Osteoblast (primary cell): ENCODE measurements at places on chromosomes 13 and 19.

DNA sequence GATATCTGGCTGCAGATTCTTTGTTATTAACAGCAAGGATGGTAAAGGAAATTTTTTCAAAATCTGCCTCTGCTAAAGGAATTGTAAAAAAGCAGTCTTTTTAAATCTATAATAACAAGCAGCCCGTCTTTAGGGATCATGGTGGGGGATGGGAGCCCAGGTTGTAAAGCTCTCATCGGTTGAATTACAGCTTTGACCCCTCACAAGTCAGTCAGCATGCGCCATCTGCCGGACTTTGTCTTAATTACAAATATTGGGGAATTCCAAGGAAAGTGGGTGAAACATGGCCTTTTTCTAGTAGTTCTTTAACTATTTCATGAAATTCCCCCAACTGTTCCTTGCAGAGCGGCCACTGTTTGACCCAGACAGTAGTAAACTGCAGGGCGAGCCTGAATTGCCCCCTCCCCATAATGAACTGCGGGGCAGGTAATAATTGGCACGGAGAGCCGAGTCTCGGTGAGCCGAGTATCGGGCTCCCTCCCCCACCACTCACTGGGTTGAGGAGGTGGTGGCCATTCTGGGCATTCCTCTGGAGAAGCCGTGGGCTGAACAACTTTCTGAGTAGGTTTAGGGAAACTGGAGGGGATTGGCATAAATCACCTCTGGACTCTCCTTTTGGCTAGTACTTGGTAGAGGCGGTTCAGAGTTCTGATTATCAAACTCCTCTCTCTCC is 11.6 kb downstream of the ZNF578 start:
- H3K36me3 ChIP-seq, result no peaks in the 10 kb centered on the region
- DNase-seq, result no peak
- no peaks in the 10 kb centered on the region for H3K27me3 ChIP-seq

DNA sequence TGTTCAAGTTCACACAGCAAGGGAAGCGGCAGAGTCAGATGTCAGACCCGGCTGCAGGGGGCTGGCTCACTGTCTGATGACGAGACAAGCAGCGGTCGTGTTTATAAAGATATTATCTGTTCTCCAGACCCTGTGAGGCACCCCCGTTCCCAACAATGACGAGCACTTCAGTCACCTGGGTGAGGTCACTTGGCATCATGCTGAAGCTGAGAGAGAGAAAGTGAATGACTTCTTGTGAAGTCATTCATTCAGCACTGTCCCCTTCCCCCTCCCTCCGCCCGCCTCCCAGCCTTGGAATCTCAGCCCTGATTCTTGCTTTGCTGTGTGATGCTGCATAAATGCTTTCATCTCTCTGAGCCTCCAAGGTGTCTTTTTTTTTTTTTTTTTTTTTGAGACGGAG is 4.9 kb upstream of the LYPD3 start:
- H3K4me1 ChIP-seq, result peaks cover 21% of the 10 kb centered on the region
- H3K27me3 ChIP-seq, result no peaks in the 10 kb centered on the region
- no peaks in the 10 kb centered on the region for H3K36me3 ChIP-seq
- H3K4me3 ChIP-seq, result no peak overlapping the region
- H3K27ac ChIP-seq, result no peak overlapping the region

GRCh38 chr13:31827707-31828106 is 88.4 kb downstream of the RXFP2 start:
- no peak overlapping the region for H3K27ac ChIP-seq
- H3K27me3 ChIP-seq, result no peaks in the 10 kb centered on the region
- H3K4me3 ChIP-seq, result no peak overlapping the region

- H3K4me3 ChIP-seq, result no peak overlapping the region
- no peaks in the 10 kb centered on the region for H3K27me3 ChIP-seq
- no peak overlapping the region for H3K27ac ChIP-seq
- no peaks in the 10 kb centered on the region for H3K36me3 ChIP-seq
- DNase-seq, result no peak
These were observed 194.1 kb upstream of the MIR17HG start for GRCh38 chr13:91153372-91153771.

DNA sequence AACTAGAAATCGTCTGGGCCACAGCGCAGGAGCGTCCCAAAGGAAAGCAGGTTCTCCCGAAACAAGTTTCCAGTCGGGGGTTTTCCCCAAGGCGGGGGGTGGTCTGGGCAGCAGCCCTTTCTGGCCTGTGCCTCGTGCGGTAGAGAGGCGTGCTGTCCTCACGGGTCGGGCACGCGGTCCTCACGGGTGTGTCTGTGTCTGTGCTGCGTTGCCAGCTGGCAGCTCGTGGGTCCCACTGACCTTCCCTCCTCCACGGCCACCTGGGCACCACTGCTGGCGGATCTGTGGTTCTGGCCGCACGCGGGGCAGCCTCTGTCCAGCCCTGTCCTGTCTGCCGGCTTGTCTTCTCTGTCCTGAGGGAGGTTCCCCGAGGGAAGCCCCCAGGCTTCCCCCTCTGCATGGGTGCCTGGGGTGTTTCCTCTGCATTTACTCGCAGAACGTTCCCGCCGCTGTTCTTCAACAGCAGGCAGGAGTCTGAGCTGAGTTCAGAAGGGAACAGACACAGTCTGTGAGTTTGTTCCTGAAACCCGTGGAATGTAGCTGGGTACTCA is 98.2 kb upstream of the MCF2L start:
- no peaks in the 10 kb centered on the region for H3K4me1 ChIP-seq
- DNase-seq, result no peak
- no peaks in the 10 kb centered on the region for H3K27me3 ChIP-seq
- no peak overlapping the region for H3K27ac ChIP-seq

DNA sequence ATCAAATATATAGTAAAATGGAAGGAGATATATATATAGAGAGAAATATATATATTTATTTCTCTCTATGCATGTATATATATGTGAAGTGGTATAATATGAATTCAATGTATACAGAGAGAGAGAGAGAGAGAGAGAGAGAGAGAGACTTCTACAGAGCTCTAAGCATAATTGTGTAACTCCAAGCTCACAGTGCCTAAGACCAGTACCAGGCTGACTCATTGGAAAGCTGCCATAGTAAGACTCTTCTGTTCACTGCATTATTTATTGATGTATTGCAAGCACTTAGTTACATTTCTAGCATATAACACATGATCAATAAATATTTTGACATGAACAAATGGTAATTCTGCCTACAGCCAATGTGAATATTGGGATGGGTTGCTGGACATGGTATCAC is 1734.7 kb downstream of the SLITRK1 start:
- H3K4me1 ChIP-seq, result no peaks in the 10 kb centered on the region
- no peak overlapping the region for H3K27ac ChIP-seq
- H3K36me3 ChIP-seq, result no peaks in the 10 kb centered on the region
- no peak for DNase-seq

DNA sequence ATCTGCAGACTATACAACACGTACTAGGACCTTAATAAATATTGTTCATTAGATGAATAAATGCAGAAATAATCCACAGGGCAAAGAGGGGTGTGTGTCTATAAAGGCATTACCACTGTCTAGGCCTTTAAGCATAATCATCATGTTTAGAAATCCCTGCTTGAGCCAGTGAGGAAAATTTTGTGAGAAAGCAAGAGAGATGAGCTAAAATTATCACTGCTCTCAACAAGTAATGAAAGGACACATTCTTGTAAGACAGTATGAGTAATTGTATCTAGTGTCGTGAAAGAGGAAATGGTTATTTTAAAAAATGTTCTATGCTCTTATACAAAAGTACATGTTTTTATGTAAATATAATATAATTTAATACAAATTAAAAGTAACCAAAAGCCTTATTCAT is 1699.4 kb downstream of the PCDH9 start:
- H3K27me3 ChIP-seq, result no peaks in the 10 kb centered on the region

GRCh38 chr13:101945435-101945834 is 456.4 kb downstream of the FGF14 start:
- no peaks in the 10 kb centered on the region for H3K27me3 ChIP-seq
- no peak for DNase-seq
- H3K4me3 ChIP-seq, result no peak overlapping the region
- H3K4me1 ChIP-seq, result no peaks in the 10 kb centered on the region
- H3K36me3 ChIP-seq, result no peaks in the 10 kb centered on the region

DNA sequence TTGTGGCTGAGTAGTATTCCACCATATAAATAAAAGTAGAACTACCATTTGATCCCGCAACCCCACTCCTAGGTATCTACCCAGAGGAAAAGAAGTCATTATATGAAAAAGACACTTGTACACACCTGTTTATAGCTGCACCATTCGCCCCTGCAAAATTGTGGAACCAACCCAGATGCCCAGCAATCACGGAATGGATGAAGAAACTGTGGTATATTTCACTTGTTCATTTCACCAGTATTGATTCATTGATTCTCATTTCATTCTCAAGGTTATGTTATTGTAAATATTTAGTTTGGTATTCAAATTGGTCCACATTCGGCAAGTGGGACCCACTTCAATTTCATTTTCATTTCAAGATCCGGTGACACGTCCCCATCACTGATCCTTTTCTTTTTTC is 8.2 kb upstream of the RFPL4A start:
- no peak for DNase-seq
- H3K27me3 ChIP-seq, result no peaks in the 10 kb centered on the region
- H3K4me1 ChIP-seq, result no peaks in the 10 kb centered on the region
- no peak overlapping the region for H3K4me3 ChIP-seq

- H3K4me3 ChIP-seq, result no peak overlapping the region
- H3K4me1 ChIP-seq, result no peaks in the 10 kb centered on the region
- H3K27me3 ChIP-seq, result no peaks in the 10 kb centered on the region
- no peak for DNase-seq
- no peaks in the 10 kb centered on the region for H3K36me3 ChIP-seq
- H3K27ac ChIP-seq, result no peak overlapping the region
These were observed 301.4 kb downstream of the GPC5 start for GRCh38 chr13:91699863-91700262.

GRCh38 chr19:47661161-47661560 is 52.1 kb upstream of the EHD2 start:
- H3K4me1 ChIP-seq, result peaks cover 44% of the 10 kb centered on the region
- no peaks in the 10 kb centered on the region for H3K27me3 ChIP-seq
- H3K27ac ChIP-seq, result peak overlapping the region; percentile 99
- peak; percentile 49 for DNase-seq
- H3K36me3 ChIP-seq, result no peaks in the 10 kb centered on the region

GRCh38 chr19:37332839-37333238 is 38.1 kb upstream of the ZNF527 start:
- peaks cover 8% of the 10 kb centered on the region for H3K36me3 ChIP-seq
- H3K4me1 ChIP-seq, result peaks cover 11% of the 10 kb centered on the region
- DNase-seq, result peak; percentile 3
- no peaks in the 10 kb centered on the region for H3K27me3 ChIP-seq

- H3K36me3 ChIP-seq, result no peaks in the 10 kb centered on the region
- DNase-seq, result no peak
- H3K27ac ChIP-seq, result no peak overlapping the region
- no peaks in the 10 kb centered on the region for H3K27me3 ChIP-seq
- H3K4me3 ChIP-seq, result no peak overlapping the region
These were observed 50.5 kb upstream of the MEDAG start for GRCh38 chr13:30855569-30855968.

DNA sequence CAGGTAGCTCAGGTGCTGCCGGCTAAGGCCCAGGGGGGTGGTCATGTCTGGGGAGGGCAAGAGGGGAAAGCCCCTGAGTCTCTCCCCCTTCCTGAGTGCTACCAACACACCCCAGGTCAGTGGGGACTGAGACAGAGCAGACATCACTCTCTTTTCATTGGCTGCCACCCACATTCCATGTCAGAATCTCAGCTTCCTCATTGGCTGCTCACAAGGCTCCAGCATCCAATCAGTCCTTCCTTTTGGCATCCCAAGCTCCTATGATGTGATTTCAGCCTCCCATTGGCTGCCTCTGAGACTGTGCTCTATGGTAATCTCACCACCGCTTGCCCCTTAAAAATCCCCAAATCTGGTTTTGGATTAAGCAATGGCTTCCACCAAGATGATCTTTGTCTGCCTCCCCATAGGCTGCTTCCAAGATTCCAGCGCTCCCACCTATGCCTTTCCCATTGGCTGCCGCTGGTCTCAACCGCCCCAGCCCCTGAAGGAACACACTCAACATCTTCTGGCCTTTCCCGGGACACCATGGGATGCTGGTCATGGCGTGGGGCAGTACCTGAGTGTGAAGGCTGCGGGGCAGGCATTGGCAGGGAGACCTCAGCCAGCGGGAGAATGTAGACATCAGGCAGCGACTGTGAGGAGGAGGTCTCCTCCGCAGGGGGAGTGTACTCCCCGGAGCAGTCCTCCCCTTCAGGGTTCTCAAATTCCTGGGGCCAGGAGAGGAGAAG is 2.0 kb downstream of the LMTK3 start:
- H3K27ac ChIP-seq, result no peak overlapping the region
- H3K27me3 ChIP-seq, result peaks cover 34% of the 10 kb centered on the region
- H3K4me1 ChIP-seq, result no peaks in the 10 kb centered on the region
- DNase-seq, result peak; percentile 79
- H3K4me3 ChIP-seq, result no peak overlapping the region

- peak; percentile 4 for DNase-seq
- H3K36me3 ChIP-seq, result no peaks in the 10 kb centered on the region
- H3K4me1 ChIP-seq, result peaks cover 6% of the 10 kb centered on the region
- H3K4me3 ChIP-seq, result peak overlapping the region; percentile 92
These were observed 6.5 kb downstream of the MAB21L1 start for GRCh38 chr13:35469806-35470525.

DNA sequence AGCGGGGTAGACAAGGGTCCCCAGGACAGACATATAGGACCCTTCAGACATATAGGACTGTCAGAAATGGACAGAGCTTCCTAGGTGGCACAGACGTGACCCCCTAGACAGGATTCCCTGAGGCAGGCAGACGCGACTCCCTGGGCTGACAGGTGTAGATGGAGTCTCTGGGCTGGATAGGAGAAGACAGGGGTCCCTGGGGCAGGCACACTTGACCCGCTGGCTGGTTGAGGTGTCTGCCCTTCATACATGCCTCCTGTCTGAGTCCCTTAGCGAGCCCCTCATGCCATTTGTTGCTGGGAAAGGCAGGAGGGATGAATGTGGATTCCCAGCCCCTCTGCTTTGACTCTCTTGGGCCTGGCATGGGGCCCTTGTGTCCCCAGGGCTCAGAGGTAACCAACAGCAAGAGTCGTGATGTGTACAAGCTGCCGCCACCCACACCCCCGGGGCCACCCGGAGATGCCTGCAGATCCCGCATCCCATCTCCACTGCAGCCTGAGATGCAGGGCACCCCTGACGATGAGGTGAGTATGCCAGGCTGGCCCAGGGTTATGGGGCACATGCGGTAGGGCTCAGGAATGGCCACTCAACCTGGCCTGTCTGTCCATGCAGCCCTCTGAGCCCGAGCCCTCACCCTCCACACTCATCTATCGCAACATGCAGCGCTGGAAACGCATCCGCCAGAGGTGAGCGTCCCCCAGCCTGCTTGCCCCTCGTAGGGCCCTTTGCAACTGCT is 3.0 kb downstream of the HSPB6 start:
- H3K27ac ChIP-seq, result no peak overlapping the region
- H3K27me3 ChIP-seq, result no peaks in the 10 kb centered on the region
- DNase-seq, result peak; percentile 65
- no peak overlapping the region for H3K4me3 ChIP-seq
- peaks cover 26% of the 10 kb centered on the region for H3K36me3 ChIP-seq

GRCh38 chr19:13979244-13979615 is 26.9 kb downstream of the RFX1 start:
- no peak overlapping the region for H3K4me3 ChIP-seq
- no peak overlapping the region for H3K27ac ChIP-seq
- no peaks in the 10 kb centered on the region for H3K27me3 ChIP-seq

- no peaks in the 10 kb centered on the region for H3K36me3 ChIP-seq
- DNase-seq, result no peak
- no peak overlapping the region for H3K4me3 ChIP-seq
- H3K27ac ChIP-seq, result no peak overlapping the region
These were observed 151.4 kb downstream of the NALCN start for GRCh38 chr13:101264931-101265330.

GRCh38 chr19:10086591-10087192 is 575 bp downstream of the SHFL start:
- peak overlapping the region; percentile 70 for H3K27ac ChIP-seq
- H3K4me1 ChIP-seq, result peaks cover 3% of the 10 kb centered on the region
- DNase-seq, result peak; percentile 85
- H3K27me3 ChIP-seq, result no peaks in the 10 kb centered on the region
- H3K36me3 ChIP-seq, result peaks cover 3% of the 10 kb centered on the region
